Prostate gland (tissue), 2 donors: ENCODE measurements at places on chromosomes 12 and 14. TPM values are rescaled to one million over a fixed set of nuclear protein-coding genes. Genes with fewer than 3 reads are reported as not detected.
A peak's percentile ranks its signal among the peaks of the same experiment; 100 is the strongest.

GRCh38 chr12:61915420-61915819 is 344.8 kb upstream of the USP15 start:
- DNase-seq: no peak

DNA sequence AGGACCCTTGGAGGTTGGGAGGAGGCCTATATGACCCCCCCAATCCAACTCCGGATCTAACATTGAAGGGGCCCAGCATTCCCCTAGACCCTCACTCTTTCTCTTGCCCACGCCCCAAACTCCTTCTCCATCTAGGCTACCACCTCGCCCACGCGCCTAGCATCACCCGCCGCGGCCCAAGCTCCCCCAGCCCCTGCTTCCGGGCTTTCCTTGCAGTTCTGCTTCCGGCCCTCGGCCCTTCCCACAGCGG is 445 bp downstream of the CERS5 start:
- no peak for DNase-seq

DNA sequence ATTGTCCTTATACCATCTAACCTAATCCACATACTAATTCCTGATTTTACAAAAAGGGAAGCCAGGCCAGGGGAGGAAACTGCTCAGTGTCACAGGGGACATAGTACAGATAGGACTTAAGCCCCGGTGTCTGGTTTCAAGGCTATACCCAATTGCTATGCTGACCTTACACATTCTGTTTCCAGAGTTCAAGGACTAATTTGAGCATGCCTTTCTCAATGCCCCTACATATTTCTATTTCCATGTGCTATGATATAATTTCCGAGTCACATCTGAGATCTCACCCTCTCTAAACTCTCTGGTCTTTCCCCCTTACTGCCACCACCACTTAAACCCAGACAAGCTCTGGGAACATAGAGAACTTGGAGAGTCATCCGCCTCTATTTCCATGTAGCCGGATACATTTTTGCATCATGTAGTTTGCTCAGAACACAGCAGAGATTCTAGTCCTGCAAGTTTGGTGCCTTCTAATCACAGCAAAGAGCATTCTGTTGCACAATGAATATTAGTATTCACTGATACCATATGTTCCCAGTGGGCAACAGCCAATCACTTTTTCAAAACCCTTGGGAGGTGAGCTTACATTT is 34.2 kb downstream of the PPM1H start:
- peak; percentile 59 for DNase-seq

DNA sequence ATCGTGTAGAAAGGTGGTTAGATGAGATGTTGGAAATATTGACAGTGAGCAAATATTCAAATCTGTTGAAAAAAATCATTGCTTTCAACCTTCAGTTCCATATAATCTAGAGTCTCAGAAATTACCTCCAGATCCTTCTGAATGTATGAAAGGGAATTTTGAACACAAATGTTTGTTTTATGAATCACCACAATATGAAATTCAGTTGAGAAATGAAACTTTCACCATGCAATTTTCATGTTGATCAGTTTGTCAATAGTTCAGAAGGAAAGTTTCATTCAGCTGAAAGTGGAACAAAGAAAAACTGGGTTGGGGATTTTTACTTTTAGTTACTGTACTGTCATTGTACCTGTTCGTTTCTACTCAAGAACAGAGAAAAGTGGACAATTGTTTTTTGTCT is 953.6 kb downstream of the SLC6A15 start:
- no peak for DNase-seq

DNA sequence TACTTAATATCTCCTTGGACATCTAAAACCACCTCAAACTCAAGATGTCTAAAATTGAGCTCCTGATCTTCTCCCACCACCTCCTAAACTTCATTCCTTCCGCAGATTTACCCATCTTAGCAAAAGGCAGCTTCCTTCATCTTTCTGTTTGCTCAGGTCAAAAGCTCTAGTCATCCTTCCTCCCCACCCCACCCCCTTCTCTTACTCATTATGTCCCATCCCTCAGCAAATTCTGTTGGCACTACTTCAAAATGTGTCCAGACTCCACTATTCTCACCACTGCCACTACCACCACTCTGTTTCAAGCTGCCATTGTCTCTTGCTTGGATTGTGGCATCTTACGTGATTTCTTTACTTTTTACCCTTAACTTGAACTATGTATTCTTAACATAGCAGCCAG is 59.2 kb upstream of the ZDHHC17 start:
- no peak for DNase-seq

DNA sequence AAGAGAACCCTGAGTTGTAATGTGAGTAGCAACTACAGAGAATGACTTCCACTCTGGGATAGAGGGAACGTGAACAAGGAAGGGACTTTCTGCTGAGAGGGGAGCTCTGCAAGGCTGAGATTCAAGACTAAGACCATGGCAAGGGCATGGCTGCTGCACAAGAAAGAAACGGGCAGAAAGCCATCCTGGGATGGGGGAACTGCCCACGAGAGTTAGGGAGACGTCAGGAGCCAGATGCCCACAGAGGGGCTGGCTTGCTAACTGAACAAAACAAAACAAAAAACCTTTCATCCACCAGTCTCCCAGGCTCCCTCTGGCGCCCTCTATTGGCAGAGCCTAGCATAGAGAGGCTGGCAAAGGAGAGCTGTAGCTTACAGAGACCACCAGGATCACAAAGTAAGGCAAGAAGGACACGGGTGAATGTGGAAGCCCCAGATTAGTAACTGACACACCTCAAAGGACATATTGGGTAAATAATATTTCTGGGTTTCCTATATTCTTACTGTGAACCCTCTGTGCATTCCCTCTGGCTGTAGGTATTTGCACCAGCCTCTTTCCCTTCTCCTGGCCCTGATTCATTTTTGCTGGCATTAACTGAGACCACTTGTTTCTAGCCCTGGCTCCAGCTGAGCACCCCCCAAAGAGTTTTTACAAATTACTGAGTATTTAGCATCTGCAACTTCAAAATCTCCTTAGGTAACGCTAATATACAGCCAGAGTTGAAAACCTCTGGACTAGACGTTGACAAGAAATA is 338.3 kb downstream of the EMP1 start:
- DNase-seq: peak; percentile 10

DNA sequence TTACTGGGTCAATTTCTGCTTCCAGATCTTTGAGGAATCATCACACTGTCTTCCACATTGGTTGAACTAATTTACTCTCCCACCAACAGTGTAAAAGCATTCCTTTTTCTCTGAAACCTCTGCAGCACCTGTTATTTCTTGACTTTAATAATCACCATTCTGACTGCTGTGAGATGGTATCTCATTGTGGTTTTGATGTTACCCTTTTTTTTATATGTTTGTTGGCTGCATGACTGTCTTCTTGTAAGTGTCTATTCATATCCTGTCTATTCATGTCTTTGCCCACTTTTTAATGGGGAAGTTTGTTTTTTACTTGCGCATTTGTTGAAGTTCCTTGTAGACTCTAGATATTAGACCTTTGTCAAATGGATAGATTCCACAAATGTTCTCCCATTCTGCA is 324.9 kb downstream of the NAV3 start:
- no peak for DNase-seq

DNA sequence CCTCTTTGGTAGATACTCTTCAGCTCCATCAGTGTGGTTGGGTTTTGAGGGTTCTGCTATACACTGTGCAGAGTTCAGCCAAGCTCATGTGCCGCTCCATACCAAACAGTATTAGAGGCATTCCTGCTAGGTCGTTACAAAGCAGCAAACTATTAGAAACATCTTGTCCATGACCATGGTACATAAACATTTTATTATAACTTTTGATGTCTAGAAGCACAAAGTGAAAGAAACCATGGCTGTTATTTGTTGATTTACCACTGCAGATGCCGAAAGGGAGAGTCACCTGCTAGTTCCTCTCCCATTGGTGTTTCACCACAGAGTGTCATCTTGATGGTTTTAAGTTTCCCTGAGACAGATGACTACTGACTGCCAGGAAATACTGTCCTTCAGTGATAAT is 242.0 kb downstream of the ADAMTS20 start:
- no peak for DNase-seq

GRCh38 chr12:65496617-65497016 is 218.1 kb downstream of the MSRB3 start:
- DNase-seq: no peak

GRCh38 chr14:105944632-105945610 is 418.5 kb downstream of the TMEM121 start:
- peak; percentile 50 for DNase-seq

- DNase-seq: no peak
Measured at GRCh38 chr14:50082784-50083466, 33.4 kb downstream of the VCPKMT start.

GRCh38 chr12:12804432-12804886 is 8.7 kb upstream of the DDX47 start:
- no peak for DNase-seq

Gene NXPH4
- total RNA-seq: 10.2 TPM

Gene C14orf39
- 0.41 TPM for total RNA-seq

DNA sequence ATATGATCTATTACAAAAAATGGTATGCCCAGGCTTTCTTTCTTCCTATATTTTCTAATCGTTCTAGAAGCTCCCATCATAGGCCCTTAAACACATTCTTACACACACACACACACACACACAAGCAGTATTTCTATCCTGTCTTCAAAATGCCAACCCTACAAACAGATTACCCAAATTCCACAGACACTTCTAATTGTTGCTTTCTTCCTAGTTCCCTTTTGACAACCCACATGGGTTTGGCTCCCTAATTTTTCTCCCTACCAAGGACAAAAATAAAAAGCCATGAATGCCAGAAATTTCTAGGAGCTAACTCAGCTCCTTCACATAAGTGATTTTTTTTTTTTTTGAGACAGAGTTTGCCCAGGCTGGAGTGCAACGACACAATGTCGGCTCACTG is 60.3 kb upstream of the NTF3 start:
- DNase-seq: no peak

DNA sequence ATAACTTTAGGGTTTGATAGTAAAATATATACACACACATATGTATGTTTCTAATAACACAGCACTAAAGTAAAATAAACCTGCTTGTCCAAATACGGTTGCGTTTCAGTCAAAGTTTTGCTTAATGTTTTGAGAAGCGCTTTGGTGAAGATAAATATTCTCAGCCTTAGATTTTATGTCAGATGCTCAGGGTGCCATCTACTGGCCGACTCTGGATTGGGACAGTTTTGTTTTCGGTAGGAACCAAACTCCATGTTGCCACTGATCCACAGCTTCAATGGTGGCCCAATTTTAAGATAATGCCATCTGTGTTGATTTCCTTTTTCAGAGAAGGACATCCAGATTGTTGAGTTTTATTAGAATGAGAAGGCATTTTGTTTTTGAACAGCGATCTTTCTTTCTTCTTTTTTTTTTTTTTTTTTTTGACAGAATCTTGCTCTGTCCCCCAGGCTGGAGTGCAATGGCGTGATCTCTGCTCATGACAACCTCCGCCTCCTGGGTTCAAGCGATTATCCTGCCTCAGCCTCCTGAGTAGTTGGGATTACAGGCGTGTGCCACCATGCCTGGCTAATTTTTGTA is 43.1 kb downstream of the LLPH start:
- DNase-seq: peak; percentile 54

- DNase-seq: no peak
Measured at GRCh38 chr12:109473006-109473405, 4.1 kb downstream of the KCTD10 start.

Gene EPYC
- total RNA-seq: not detected

Gene ATG101
- total RNA-seq: 64.1 TPM

DNA sequence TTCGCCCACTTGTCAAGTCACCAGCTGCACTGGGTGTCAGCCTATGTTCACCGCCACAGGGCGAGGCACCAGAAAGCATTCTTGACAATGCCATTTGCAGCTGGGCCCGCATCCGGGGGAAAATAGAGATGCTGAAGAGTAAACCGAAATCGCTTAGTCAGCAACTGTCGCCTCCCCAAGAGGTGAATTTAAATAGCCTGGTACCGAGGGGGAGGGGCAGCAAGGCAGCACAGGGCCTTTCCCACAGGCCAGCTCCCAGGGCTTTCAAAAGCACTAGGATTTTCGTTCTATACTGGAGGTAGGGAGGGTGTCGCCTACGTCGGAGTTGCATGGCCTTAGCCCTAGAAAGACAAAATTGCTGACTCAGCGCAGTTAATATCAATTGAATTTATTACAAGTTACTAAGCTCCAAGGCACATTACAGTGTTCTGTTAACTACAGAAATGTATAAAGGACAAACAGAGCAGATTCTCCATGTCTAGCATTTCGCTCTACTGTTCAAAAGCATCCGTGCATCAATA is 4.3 kb downstream of the IRF2BPL start:
- peak; percentile 47 for DNase-seq

- DNase-seq: peak; percentile 27
Measured at GRCh38 chr12:20629414-20630156, 65.5 kb upstream of the SLCO1C1 start.

- no peak for DNase-seq
Measured at GRCh38 chr12:81161680-81162079, 83.8 kb downstream of the ACSS3 start.

Gene ITGB7
- total RNA-seq: 1.2 TPM

- DNase-seq: no peak
Measured at GRCh38 chr14:21036751-21037150, 2.1 kb upstream of the RNASE13 start.

GRCh38 chr12:56118688-56119357 is 757 bp downstream of the ZC3H10 start:
- no peak for DNase-seq

- no peak for DNase-seq
Measured at GRCh38 chr14:94045563-94046345, 19.6 kb downstream of the OTUB2 start.

- no peak for DNase-seq
Measured at GRCh38 chr12:25574761-25575160, 21.7 kb upstream of the LMNTD1 start.

Gene HPD
- total RNA-seq: 4.0 TPM

DNA sequence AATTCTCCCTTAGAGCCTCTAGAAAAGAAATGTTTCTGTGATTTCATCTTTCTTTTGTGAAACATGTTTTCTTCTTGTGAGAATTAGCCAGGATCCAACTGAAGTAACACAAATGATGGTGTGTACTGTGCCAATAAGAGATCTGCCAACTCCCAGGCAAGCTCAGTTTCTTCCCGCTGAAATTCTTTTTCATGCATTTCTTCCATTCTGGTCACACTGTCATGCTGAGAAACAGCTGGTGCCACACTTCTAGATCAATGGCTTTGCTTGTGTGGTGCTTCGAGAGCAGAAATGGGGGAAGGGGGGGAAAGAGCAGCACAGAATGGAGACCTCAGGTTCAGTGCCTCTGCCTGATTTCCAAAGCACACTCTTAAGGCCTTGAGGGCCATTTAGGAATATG is 41.4 kb upstream of the FGF6 start:
- no peak for DNase-seq

DNA sequence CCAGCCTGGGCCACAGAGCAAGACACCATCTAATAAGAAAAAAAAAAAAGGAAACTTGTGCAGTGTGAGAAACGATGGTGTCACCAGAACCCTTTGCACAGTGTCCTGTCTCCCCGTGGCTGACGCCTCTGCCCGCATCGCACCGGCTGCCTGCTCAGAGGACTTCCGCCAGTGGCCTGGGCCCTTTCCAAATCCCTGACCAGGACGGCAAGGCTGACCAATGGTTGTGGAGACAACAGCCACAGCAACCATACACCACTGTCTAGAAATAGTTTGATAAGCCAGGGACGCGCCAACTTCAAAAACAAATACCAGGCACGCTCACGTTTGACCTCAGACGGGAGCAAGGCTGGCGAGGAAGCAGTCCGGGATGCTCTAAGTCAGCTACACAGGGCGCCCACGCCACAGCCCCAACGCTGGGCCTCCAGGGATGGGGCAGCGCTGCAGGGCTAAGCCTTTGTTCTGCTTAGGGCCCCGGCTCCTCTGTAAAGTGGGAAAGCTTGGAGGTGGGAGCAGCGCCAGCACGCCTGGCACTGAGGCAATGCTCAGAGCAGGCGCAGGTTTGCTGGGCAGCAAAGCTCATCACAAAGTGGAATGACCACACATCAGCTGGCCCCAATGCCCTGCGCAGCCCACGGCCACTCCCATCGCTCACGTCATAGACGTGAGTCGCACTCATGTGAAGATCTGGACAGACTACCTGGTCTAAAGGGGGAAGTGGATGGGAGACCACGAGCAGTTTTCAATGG is 12.5 kb downstream of the PGAM5 start:
- no peak for DNase-seq
